ENCODE measurements at places on chromosomes 4 and X. TPM values are rescaled to one million over a fixed set of nuclear protein-coding genes. Genes with fewer than 3 reads are reported as not detected.

LIMCH1 gene
- 12.7 TPM for total RNA-seq

FOXR2 gene
- total RNA-seq = not detected

RBM47 gene
- 64.3 TPM for total RNA-seq

POLR2B gene
- total RNA-seq = 107 TPM

HTR2C gene
- 0.07 TPM for total RNA-seq
